ENCODE measurements at places on chromosomes 2 and 18.

DNA sequence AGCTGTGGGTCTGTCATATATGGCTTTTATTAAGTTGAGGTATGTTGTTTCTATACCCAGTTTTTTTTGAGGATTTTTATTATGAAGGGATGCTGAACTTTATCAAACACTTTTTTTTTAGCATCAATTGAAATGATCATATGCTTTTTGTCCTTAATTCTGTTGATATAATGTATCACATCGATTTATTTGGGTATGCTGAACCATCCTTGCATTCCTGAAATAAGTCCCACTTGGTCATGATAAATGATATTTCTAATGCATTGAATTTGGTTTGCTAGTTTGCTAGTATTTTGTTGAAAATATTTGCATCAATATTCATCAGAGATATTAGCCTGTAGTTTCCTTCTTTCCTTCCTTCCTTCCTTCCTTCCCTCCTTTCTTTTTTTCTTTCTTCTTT, 22.5 kb upstream of the CWC22 start:
- H3K27ac ChIP-seq, result no peak overlapping the region
- no peaks in the 10 kb centered on the region for H3K36me3 ChIP-seq
- H3K4me1 ChIP-seq, result no peaks in the 10 kb centered on the region
- H3K27me3 ChIP-seq, result peaks cover 26% of the 10 kb centered on the region
- DNase-seq, result no peak

GRCh38 chr2:186691231-186691630, 2.6 kb upstream of the FAM171B start:
- H3K27ac ChIP-seq, result no peak overlapping the region
- no peak for DNase-seq
- no peak overlapping the region for H3K4me3 ChIP-seq

GRCh38 chr18:34224423-34225217, at the start of gene NOL4:
TSS of gene NOL4 (minus strand) at chr18:34224913. CDS start at chr18:34223253, 1,660 bp downstream.
- DNase-seq, result no peak
- peak within 1 kb of the TSS; percentile 15 for H3K27ac ChIP-seq
- no peak within 1 kb of the TSS for H3K4me3 ChIP-seq
- peaks cover 42% of the 10 kb centered on the region for H3K27me3 ChIP-seq
- peaks cover 15% of the 10 kb centered on the region for H3K4me1 ChIP-seq

GRCh38 chr18:42001801-42002200, 46.8 kb downstream of the PIK3C3 start:
- no peak overlapping the region for H3K27ac ChIP-seq
- H3K4me3 ChIP-seq, result no peak overlapping the region
- H3K4me1 ChIP-seq, result no peaks in the 10 kb centered on the region
- H3K36me3 ChIP-seq, result peaks cover 34% of the 10 kb centered on the region
- H3K27me3 ChIP-seq, result no peaks in the 10 kb centered on the region

GRCh38 chr18:74622072-74622471, 24.4 kb downstream of the ZNF407 start:
- no peaks in the 10 kb centered on the region for H3K27me3 ChIP-seq
- no peak overlapping the region for H3K27ac ChIP-seq
- no peaks in the 10 kb centered on the region for H3K36me3 ChIP-seq
- H3K4me1 ChIP-seq, result peaks cover 5% of the 10 kb centered on the region
- H3K4me3 ChIP-seq, result no peak overlapping the region
- no peak for DNase-seq

DNA sequence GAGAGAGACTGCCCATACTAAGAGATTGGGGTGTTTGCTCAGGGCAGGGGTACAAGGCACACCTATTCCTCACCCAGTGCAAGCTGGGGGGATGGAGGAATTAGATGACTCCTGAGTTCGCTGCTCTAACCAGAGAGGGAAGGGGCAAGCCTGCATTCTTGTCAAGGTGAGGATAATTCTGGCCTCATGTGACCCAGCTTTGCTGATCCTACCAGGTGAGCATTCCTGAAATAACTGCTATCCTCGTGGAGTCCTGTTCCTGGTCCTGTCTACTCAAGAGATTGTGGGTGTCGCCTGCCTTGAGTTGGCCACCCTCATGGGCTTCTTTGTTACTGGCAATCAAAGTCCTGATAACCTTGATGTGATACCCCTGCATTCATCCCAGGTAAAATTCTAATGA, 206.0 kb downstream of the SPP2 start:
- H3K27me3 ChIP-seq, result peaks cover 54% of the 10 kb centered on the region
- no peaks in the 10 kb centered on the region for H3K36me3 ChIP-seq
- no peak overlapping the region for H3K4me3 ChIP-seq

DNA sequence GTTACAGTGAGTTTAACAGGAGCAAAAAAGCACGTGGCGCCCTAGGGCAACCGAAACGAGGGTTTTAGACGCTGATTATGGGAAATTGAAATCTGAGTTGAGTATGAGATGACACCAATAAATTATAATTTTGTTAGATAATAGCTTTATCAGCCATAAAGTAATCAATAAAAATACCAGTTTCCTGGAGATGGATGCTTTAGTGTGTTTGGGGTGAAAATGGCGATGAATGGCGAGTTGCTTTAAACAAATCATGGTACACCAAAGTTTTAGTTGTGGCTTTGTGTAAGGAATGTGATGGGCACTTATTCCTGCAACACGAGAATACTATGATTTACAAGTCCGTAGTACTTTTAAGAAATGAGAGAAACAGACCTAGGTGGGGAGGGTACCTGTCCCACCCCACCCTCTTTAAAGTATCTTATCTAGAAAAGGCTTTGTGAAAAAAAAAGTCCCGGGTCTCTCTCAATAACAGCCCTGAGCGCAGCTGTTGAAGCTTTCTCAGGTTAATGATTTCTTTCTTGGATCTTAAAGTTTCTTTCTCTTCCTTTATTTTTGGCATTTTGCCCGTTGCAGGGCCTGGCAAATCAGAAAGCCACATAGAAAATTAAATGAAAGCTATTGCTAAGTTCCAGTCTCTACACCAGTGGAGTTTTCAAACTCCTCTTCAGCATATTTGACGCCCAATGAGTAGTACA, 1.5 kb upstream of the RRM2 start:
- no peak for DNase-seq
- H3K36me3 ChIP-seq, result peaks cover 20% of the 10 kb centered on the region
- H3K4me1 ChIP-seq, result peaks cover 32% of the 10 kb centered on the region
- peaks cover 13% of the 10 kb centered on the region for H3K27me3 ChIP-seq

Measured in stimulated activated naive B cell treated with anti-CD40 and anti-IgM and Interleukin-4, amounts not matched to agents 10 μg/mL and 1 μg/mL and 100 μg/mL, for 72 hours (primary cell).